BE2C (cell line): ENCODE measurements at places on chromosomes 5 and 9.

DNA sequence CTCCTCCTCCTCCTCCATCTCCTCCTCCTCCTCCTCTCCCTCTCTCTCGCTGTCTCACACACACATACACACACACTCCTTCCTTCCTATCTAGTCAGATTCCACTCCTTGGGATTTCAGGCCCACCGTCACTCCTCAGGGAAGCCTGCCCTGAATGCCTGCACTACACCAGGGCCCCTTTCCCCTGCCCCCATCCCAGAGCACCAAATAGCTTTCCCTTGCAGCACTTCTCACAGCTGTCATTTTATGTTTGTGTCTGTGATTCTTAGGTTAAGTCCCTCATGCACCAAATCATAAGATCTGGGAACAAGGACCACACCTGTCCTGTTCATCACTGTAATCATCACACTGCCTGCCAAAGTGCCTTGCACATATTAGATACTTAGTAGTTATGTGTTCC, 86.5 kb upstream of the GABRP start:
- no peak for DNase-seq

DNA sequence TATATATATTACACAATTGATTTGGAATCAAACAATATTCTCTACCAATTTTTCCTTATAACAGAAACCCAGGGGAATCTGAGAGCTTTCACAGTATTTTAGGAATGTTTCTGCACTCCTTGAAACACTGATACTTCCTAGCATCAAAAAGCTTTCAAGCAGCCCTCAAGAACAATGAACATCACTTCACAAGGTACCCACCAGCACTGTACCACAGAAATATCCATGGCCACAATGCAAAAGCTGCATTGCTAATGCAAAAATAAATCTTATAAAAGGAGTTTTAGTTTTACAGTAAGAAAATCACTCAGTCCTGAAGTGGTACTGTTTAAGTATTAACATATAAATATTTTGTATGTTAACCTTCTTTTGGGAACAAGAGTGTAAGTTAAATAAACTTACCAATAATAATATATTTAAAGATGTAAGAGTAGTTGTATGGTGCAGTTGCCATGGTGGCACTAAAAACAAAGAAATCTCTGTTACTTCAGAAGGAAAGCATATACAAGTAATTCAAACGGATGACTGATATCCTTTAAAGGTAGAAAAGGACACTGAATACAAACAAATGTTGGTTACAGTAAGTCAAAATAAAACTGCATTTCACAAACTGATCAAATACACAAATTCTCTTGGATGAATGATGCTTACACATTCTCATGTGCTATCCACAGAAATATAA, 8.6 kb downstream of the RAB14 start:
- no peak for DNase-seq

GRCh38 chr9:20625003-20625349, 2.7 kb upstream of the MLLT3 start:
- DNase-seq: no peak

GRCh38 chr9:78158286-78158685, 77.6 kb upstream of the CEP78 start:
- no peak for DNase-seq

DNA sequence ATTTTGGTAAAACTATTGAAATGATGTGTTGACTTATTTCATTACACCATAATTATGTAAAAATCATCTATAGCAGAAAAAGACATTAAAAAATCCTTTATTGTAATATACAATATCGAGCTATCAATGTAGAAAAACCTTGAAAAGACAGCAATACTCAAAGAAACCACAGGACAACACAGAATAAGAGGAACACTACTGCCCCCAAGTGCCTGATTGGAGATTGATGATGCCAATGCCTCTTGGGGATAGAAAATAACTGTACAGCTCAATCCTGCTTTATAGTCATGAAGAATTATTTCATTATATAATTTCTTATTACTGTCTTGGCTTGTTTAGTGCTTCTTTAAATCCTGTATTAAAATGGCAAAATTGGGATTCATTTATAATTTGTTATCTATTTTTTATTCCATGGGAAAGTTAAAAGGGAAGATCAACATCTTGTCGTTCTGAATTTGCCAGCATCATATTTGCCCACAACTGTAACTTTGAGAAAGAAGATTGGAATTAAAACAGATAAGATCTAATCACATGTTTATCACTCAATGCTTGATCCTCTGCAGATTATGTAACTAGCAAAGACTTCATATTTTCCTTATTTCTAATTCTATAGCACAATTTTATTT, 337.5 kb downstream of the CDH9 start:
- peak; percentile 70 for DNase-seq

DNA sequence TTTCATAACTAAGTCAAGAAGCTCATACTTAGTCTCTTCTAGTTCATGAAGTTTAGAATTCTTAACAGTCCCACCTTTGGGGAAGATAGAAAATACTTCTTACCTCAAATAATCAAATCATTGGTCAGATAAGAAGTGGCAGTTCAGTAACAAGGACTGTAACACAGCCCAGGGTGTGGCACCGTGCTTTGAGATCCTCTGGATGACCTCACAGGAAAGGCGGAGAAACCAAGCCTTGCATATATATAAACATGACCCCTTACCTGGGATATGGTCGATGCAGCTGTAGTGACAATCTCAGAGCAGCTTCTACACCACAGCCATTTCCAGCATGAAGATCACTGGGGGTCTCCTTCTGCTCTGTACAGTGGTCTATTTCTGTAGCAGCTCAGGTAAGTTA, at the start of gene SPINK7:
TSS of gene SPINK7 (plus strand) at position 271 of the 400 bp plus-strand sequence. CDS start at position 332, 61 bp downstream.
- no peak for DNase-seq

DNA sequence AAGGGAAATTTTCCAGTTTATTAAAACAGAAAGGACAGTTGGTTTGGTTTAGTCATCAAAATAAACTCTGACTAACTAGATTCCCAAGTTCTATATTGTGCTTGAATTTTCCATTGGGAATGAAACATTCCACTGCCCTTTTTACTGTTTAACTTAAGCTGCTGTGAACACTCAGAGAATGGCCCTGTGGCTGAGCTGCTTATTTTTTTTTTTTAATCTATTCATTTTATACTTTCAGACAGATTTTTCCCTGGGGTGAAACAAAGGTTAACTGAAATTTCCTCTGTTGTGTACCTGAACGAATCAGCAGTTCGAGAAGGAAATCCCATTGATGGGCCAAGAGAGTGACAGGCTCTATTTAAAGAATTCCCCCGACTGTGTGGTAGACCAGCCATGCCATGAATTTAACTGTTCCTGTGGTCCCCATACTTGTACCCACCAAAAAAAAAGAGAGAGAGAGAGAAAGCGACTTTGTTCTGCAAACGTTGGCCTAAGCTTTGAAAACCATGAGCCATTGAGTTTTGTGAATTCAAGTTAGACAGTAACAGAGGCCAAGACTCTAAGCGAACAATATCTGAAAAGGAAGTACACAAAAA, 138.7 kb upstream of the GRHPR start:
- no peak for DNase-seq
